ENCODE measurements at places on chromosomes 2 and 18.

DNA sequence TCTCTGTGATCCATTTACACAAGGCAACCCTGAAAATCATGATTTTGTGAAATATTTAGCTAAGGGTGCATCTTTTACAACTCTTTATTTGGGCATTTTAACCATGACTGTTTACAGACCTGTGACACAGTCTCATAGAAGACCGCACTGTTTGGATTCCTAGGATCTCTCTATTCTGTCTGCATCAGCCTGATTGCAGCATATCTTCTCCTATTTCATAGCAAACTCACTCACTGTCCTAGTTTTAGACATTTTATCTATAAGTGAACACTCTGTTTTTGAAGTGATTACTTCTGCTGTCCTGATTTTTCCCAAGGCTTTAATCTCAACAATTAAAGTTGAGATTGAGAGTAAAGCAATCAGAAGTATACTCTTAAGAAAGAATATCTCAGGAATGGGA lies 56.2 kb downstream of the CAVIN2 start:
- no peaks in the 10 kb centered on the region for H3K27me3 ChIP-seq
- no peaks in the 10 kb centered on the region for H3K36me3 ChIP-seq
- no peaks in the 10 kb centered on the region for H3K4me1 ChIP-seq
- H3K4me3 ChIP-seq: no peak overlapping the region
- no peak for DNase-seq

- DNase-seq: peak; percentile 63
- peak overlapping the region; percentile 76 for H3K4me3 ChIP-seq
- no peaks in the 10 kb centered on the region for H3K27me3 ChIP-seq
- no peaks in the 10 kb centered on the region for H3K36me3 ChIP-seq
- peak overlapping the region; percentile 91 for H3K27ac ChIP-seq
Observed at GRCh38 chr2:197309691-197310231, 819 bp downstream of the ANKRD44 start.

GRCh38 chr2:54626131-54626530 lies 97.3 kb upstream of the EML6 start:
- H3K4me1 ChIP-seq: peaks cover 28% of the 10 kb centered on the region
- H3K4me3 ChIP-seq: no peak overlapping the region
- no peaks in the 10 kb centered on the region for H3K27me3 ChIP-seq
- peak overlapping the region; percentile 57 for H3K27ac ChIP-seq
- no peak for DNase-seq
- peaks cover 100% of the 10 kb centered on the region for H3K36me3 ChIP-seq

DNA sequence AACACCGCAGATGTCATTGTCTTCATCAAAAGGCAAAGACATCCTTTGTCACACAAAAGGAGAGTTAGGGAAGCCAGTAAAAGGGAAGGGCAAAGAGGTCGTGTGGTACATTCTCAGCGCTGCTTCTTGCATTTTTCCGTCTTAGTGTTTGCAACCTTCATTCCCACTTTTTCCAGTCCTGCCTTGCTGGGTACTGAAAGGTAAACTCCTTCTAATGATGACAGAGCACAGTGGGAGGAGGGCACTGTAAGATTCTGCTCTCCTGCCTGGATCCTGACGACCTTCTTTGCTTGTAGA lies 424.3 kb upstream of the MEX3C start:
- H3K27me3 ChIP-seq: peaks cover 10% of the 10 kb centered on the region
- no peak for DNase-seq
- H3K4me1 ChIP-seq: no peaks in the 10 kb centered on the region
- H3K4me3 ChIP-seq: no peak overlapping the region
- no peaks in the 10 kb centered on the region for H3K36me3 ChIP-seq
- H3K27ac ChIP-seq: no peak overlapping the region

DNA sequence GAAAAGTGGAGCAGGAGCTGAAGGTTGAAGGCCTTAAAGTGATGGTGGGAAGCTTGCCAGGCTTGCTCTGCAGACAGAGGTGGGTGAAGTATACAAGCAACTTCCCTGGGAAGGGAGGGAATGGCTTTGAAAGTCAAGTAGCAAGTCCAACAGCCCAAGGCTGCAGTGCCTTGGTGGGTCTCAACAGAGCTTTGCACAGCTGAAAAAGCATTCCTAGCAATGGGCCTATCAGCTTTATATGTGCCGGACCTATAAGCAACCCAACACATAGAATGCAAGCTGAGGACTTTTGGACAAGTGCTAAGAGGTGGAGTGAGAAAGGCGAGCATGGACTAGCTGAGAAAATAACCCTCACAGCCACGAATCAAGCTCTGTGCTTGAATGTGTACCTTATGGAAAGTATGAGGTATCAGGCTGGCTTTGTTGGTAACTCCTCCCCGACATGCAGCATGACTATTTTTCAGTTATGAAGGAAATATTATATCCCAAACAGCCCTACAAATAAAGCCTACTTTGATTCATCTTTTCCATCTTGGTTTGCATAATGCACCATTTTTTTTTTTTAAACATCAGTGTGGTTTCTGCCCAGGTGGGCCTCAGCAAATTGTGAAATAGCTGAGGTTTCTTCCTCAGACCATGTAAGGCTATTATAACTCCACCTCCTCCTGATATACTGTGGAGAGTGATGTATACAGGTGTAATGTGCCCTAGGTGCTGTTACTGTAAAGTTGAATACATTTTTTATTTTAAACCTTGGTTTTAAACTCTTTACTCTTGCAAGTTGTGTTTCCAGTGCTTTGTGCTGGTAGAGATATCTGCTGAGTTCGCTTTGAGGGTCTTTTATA lies 241.4 kb upstream of the CXCR4 start:
- peaks cover 12% of the 10 kb centered on the region for H3K4me1 ChIP-seq
- no peak for DNase-seq
- H3K36me3 ChIP-seq: no peaks in the 10 kb centered on the region
- H3K27me3 ChIP-seq: no peaks in the 10 kb centered on the region
- no peak overlapping the region for H3K4me3 ChIP-seq

GRCh38 chr2:38375696-38376345 lies 1.3 kb downstream of the ATL2 start:
- no peaks in the 10 kb centered on the region for H3K36me3 ChIP-seq
- H3K27ac ChIP-seq: peak overlapping the region; percentile 99
- H3K4me3 ChIP-seq: peak overlapping the region; percentile 94
- peak; percentile 74 for DNase-seq
- no peaks in the 10 kb centered on the region for H3K27me3 ChIP-seq

- no peak overlapping the region for H3K4me3 ChIP-seq
- no peaks in the 10 kb centered on the region for H3K4me1 ChIP-seq
- DNase-seq: no peak
- H3K27ac ChIP-seq: no peak overlapping the region
- H3K36me3 ChIP-seq: no peaks in the 10 kb centered on the region
Observed at GRCh38 chr2:103208916-103209315, 447.1 kb downstream of the TMEM182 start.

- H3K4me3 ChIP-seq: no peak overlapping the region
- no peaks in the 10 kb centered on the region for H3K36me3 ChIP-seq
- no peaks in the 10 kb centered on the region for H3K27me3 ChIP-seq
- no peak for DNase-seq
Observed at GRCh38 chr18:74342416-74343043, 26.9 kb downstream of the C18orf63 start.

DNA sequence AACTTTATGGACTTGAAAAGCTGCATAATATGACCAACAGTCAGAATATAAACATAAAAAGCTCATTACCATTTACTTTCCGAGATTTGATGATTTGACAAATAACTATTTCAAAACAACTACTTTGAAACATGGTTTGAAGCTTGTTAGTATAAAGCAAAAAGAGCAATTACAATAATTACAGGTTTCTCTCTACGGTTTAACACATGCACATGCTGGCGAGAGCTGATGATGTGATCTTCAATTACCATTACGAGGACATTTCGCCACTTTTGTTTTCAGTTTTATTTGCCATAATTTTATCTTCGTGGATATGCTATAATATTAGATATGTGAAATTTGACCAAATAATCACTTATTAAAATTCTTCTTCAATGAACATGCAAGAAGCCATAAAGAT lies 270.1 kb downstream of the TCF4 start:
- peak overlapping the region; percentile 55 for H3K4me3 ChIP-seq
- peak overlapping the region; percentile 90 for H3K27ac ChIP-seq
- H3K36me3 ChIP-seq: no peaks in the 10 kb centered on the region
- peaks cover 15% of the 10 kb centered on the region for H3K4me1 ChIP-seq

- no peak overlapping the region for H3K27ac ChIP-seq
- DNase-seq: no peak
- H3K36me3 ChIP-seq: no peaks in the 10 kb centered on the region
- no peak overlapping the region for H3K4me3 ChIP-seq
- H3K27me3 ChIP-seq: peaks cover 4% of the 10 kb centered on the region
Observed at GRCh38 chr18:37588289-37588688, 22.7 kb upstream of the CELF4 start.

DNA sequence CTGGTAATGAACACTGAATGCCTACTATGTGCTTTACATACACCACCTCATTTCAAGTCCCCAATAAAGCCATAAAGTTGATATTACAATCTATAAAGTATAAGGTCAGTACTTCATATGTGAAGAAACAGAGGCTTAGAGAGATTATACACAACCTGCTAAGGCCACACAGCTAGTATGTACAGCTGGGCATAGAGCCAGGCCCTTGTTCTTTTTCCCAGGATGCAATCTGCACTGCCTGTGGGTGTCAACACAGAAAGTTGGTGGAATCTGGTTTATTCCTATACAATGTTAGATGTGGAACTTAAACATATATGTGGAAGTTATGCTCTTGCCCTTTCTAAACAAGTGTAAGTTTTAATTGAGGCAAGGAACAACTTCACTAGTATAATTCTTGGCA lies 32.8 kb downstream of the INSIG2 start:
- H3K36me3 ChIP-seq: no peaks in the 10 kb centered on the region
- no peak overlapping the region for H3K4me3 ChIP-seq
- no peak overlapping the region for H3K27ac ChIP-seq
- DNase-seq: no peak
